Hepatocyte (in vitro differentiated cells): ENCODE measurements at places on chromosomes 3 and 15. TPM values are rescaled to one million over a fixed set of nuclear protein-coding genes. Genes with fewer than 3 reads are reported as not detected.
A peak's percentile ranks its signal among the peaks of the same experiment; 100 is the strongest.

DNA sequence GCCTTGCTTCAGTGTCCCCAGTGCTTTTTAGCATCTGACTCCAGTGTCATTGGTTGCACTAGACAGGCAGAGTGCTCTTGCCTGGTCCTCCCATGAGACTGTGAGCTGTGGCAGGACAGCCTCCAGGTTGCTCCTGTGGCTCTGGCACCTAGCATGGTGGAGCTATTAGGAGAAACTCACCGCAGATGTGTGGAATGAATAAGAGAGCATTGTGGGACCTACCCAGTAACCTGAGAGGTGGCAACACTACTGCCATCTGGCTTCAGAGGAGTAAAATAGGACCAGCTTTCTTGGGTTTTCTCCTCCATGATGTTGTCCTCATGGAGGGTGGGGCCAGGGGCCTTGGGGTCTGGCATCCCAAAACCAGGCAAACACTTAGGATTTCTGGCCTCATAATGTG, 183.6 kb downstream of the EPHB1 start:
- no peaks in the 10 kb centered on the region for H3K36me3 ChIP-seq
- no peak overlapping the region for H3K4me3 ChIP-seq
- no peaks in the 10 kb centered on the region for H3K4me1 ChIP-seq

- peaks cover 29% of the 10 kb centered on the region for H3K4me1 ChIP-seq
- no peak overlapping the region for H3K27ac ChIP-seq
- peaks cover 48% of the 10 kb centered on the region for H3K27me3 ChIP-seq
Observed at GRCh38 chr15:80250614-80251427, 1.2 kb downstream of the CTXND1 start.

DNA sequence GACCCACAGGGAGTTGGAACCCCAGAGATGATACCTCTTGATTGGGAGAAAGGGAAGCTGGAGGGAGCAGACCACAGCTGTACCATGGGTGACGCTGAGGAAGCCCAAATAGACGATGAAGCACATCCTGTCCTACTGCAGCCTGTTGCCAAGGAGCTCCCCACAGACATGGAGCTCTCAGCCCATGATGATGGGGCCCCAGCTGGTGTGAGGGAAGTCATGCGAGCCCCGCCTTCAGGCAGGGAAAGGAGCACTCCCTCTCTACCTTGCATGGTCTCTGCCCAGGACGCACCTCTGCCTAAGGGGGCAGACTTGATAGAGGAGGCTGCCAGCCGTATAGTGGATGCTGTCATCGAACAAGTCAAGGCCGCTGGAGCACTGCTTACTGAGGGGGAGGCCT, 201.1 kb downstream of the AKAP13 start:
- no peak overlapping the region for H3K4me3 ChIP-seq
- H3K4me1 ChIP-seq, result peaks cover 38% of the 10 kb centered on the region
- H3K27ac ChIP-seq, result peak overlapping the region; percentile 93
- no peaks in the 10 kb centered on the region for H3K36me3 ChIP-seq

- H3K4me1 ChIP-seq, result no peaks in the 10 kb centered on the region
- H3K27ac ChIP-seq, result no peak overlapping the region
- no peaks in the 10 kb centered on the region for H3K27me3 ChIP-seq
- no peaks in the 10 kb centered on the region for H3K36me3 ChIP-seq
- DNase-seq, result no peak
Observed at GRCh38 chr3:72017935-72018334, 233.0 kb upstream of the PROK2 start.

GRCh38 chr15:61035311-61035710, 193.8 kb downstream of the RORA start:
- H3K4me1 ChIP-seq, result peaks cover 4% of the 10 kb centered on the region
- no peaks in the 10 kb centered on the region for H3K27me3 ChIP-seq
- no peaks in the 10 kb centered on the region for H3K36me3 ChIP-seq
- no peak overlapping the region for H3K27ac ChIP-seq

ONECUT1 gene
- total RNA-seq, result 9.5 and 15.2 TPM in 2 replicates

GRCh38 chr3:13389378-13389777, 30.7 kb downstream of the NUP210 start:
- H3K27ac ChIP-seq, result no peak overlapping the region
- DNase-seq, result no peak
- no peaks in the 10 kb centered on the region for H3K27me3 ChIP-seq
- H3K4me1 ChIP-seq, result no peaks in the 10 kb centered on the region
- H3K36me3 ChIP-seq, result no peaks in the 10 kb centered on the region

- no peaks in the 10 kb centered on the region for H3K27me3 ChIP-seq
- H3K36me3 ChIP-seq, result no peaks in the 10 kb centered on the region
- DNase-seq, result no peak
- no peak overlapping the region for H3K27ac ChIP-seq
- H3K4me3 ChIP-seq, result no peak overlapping the region
- H3K4me1 ChIP-seq, result peaks cover 8% of the 10 kb centered on the region
Observed at GRCh38 chr3:112405845-112406244, 72.9 kb downstream of the CD200 start.

DNA sequence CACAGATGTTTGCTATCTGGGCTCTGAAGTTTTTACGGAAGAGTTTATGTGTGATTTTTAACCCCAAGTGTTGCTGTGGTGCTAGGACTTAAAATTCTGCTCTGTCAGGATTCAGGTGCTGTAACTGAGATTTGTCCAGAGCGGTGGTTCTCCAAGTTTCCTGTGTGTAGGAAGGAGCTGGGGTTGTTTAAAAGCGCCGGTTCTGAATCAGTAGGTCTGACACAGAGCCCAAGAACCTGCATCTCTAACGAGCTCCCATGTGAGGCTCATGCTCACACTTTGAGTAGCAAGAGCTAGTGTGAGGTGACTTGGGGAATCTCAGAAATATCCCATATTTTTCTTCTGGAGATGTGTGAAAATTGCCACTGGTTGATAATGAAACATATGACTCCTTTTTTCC, 325.5 kb downstream of the SATB1 start:
- DNase-seq, result no peak
- H3K27me3 ChIP-seq, result no peaks in the 10 kb centered on the region
- no peak overlapping the region for H3K4me3 ChIP-seq

DNA sequence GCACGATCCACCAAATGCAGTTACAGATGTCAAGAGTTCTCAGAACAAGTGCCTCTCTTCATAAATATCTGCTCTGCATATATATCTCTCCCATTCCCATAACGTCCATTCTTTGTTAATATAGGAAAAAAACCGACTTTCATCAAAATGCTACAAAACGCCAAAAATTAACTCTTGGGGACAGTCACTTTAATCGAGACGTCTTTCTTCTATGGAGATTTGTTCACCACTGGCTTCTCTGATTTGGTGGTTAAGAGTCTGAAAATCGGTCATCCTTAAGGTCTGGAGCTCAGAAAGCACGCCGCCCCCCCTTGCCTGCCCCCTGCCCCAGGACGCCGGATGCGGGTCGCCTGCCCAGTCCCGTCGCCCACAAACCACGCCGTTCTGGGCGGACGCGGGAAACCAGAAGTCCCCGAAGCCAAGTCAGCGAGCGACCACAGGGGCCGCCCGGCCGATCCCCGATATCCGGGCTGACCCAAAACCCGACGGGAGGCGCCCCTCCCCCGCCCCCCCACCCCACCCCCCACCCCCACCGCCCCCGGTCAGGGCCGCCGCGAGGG, 252.7 kb downstream of the TJP1 start:
- no peak for DNase-seq
- peaks cover 57% of the 10 kb centered on the region for H3K27me3 ChIP-seq
- H3K36me3 ChIP-seq, result no peaks in the 10 kb centered on the region
- peaks cover 11% of the 10 kb centered on the region for H3K4me1 ChIP-seq
- H3K27ac ChIP-seq, result no peak overlapping the region
- H3K4me3 ChIP-seq, result no peak overlapping the region

GRCh38 chr3:48928679-48929078, 10.0 kb downstream of the ARIH2 start:
- H3K27ac ChIP-seq, result no peak overlapping the region
- no peaks in the 10 kb centered on the region for H3K27me3 ChIP-seq
- DNase-seq, result no peak
- peaks cover 12% of the 10 kb centered on the region for H3K4me1 ChIP-seq

DNA sequence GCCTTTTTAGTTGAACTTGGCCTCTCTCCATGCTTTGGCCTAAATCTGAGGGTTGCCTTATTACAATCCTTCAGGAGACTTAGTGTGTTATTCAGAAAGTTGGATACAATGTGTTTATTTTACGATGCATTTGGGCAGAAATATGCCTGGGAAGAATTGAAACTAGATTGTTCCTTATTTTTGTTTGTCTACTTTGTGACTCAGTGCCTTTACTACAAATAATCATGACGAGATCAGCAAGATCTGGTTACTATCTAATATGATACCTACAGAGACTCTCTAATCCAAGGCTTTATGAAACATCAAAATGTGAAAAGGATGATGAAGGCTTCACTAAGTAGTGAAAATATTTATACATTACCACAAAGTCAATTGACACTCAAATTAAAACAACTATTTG, 82.2 kb downstream of the RBMS3 start:
- no peaks in the 10 kb centered on the region for H3K27me3 ChIP-seq
- no peaks in the 10 kb centered on the region for H3K36me3 ChIP-seq
- H3K4me1 ChIP-seq, result no peaks in the 10 kb centered on the region
- DNase-seq, result no peak
- H3K27ac ChIP-seq, result no peak overlapping the region

GP9 gene
- not detected in 2 replicates for total RNA-seq

MYL3 gene
- 5.8 and 9.5 TPM in 2 replicates for total RNA-seq

- peaks cover 24% of the 10 kb centered on the region for H3K4me1 ChIP-seq
- DNase-seq, result peak; percentile 95
- peak overlapping the region; percentile 100 for H3K27ac ChIP-seq
- no peaks in the 10 kb centered on the region for H3K27me3 ChIP-seq
- peak overlapping the region; percentile 40 for H3K4me3 ChIP-seq
- H3K36me3 ChIP-seq, result no peaks in the 10 kb centered on the region
Observed at GRCh38 chr3:157160658-157161424, 894 bp upstream of the CCNL1 start.

DNA sequence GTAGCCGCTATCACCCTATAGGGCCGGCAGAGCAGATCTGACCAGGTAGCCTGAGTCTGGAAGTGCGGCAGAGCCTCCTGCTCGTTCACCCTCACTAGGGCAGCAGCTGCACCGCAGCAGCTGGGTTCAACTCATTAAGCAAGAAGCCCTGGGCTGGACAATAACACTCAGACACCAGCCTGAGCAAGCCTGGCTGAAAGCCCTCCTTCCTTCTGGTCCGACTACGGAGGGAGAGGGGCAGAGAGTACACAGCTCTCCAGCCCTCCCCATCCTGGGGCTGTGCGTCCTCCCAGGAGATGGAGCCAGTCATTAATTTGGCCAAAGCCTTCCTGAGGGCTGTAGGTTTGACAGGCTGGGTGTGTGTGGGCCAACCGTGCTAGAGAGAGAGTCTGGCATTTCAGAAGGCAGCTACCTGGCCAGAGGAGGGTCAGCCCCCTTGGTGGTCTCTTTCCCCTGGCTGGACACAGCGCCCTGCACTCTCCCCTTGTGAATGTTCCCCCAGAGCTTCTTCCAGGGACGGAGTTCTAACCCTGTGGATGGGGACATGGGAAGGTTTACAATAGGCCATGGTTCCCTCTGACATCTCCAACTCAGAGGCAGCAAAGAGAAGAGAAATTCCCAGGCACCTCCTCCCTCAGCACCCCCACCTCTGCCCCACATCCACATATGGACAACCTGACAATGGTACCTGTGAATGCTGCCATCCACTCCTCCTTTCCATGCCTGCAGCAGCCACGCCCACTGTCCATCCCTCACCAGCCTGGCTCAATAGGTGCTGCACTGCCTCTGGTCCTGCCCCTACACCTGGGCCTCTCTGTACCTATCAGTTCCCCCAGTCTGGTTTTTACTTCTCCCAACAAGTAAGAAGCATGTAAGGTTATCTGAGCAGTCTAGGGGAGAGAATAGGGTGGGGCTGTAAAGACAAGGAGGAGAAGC, 6.5 kb downstream of the CHRNB4 start:
- H3K27me3 ChIP-seq, result peaks cover 3% of the 10 kb centered on the region
- H3K4me3 ChIP-seq, result no peak overlapping the region
- H3K4me1 ChIP-seq, result no peaks in the 10 kb centered on the region
- no peaks in the 10 kb centered on the region for H3K36me3 ChIP-seq

GRCh38 chr3:9863058-9863772, 16.8 kb downstream of the CIDEC start:
- DNase-seq, result no peak
- peak overlapping the region; percentile 75 for H3K27ac ChIP-seq
- no peaks in the 10 kb centered on the region for H3K36me3 ChIP-seq
- no peak overlapping the region for H3K4me3 ChIP-seq
- peaks cover 17% of the 10 kb centered on the region for H3K4me1 ChIP-seq
- no peaks in the 10 kb centered on the region for H3K27me3 ChIP-seq

GRCh38 chr3:135927155-135927554, 38.4 kb upstream of the PPP2R3A start:
- H3K27me3 ChIP-seq, result no peaks in the 10 kb centered on the region
- no peak for DNase-seq
- no peak overlapping the region for H3K4me3 ChIP-seq
- H3K4me1 ChIP-seq, result no peaks in the 10 kb centered on the region
- no peak overlapping the region for H3K27ac ChIP-seq

GRCh38 chr3:48716508-48716981, 476 bp downstream of the IP6K2 start:
- peaks cover 41% of the 10 kb centered on the region for H3K4me1 ChIP-seq
- no peaks in the 10 kb centered on the region for H3K27me3 ChIP-seq
- no peak for DNase-seq
- H3K27ac ChIP-seq, result peak overlapping the region; percentile 95

GLDN gene
- total RNA-seq, result 0.92 and 1.8 TPM in 2 replicates

UCN2 gene
- 0.08 and 0.30 TPM in 2 replicates for total RNA-seq

- no peaks in the 10 kb centered on the region for H3K27me3 ChIP-seq
- H3K36me3 ChIP-seq, result no peaks in the 10 kb centered on the region
- no peak overlapping the region for H3K27ac ChIP-seq
Observed at GRCh38 chr3:105394177-105394576, 27.5 kb downstream of the ALCAM start.

GRCh38 chr3:159865041-159865579, 123.5 kb upstream of the IL12A start:
- no peak for DNase-seq
- peaks cover 7% of the 10 kb centered on the region for H3K4me1 ChIP-seq
- H3K36me3 ChIP-seq, result no peaks in the 10 kb centered on the region
- no peaks in the 10 kb centered on the region for H3K27me3 ChIP-seq
- peak overlapping the region; percentile 36 for H3K27ac ChIP-seq

- DNase-seq, result no peak
- H3K4me3 ChIP-seq, result no peak overlapping the region
- no peak overlapping the region for H3K27ac ChIP-seq
- H3K4me1 ChIP-seq, result no peaks in the 10 kb centered on the region
Observed at GRCh38 chr3:39013289-39013688, 38.5 kb downstream of the SCN11A start.

GP5 gene
- 0.27 and 0.52 TPM in 2 replicates for total RNA-seq

SNTN gene
- total RNA-seq, result not detected in 2 replicates
